Stimulated activated CD4-positive, alpha-beta T cell treated with anti-CD3 and anti-CD28 coated beads, Interleukin-4, amount 100 ng/mL, for 48 hours (primary cell): ENCODE measurements at places on chromosomes 11 and 22.

- DNase-seq = no peak
These were observed 8.4 kb upstream of the MGAT3 start for GRCh38 chr22:39448205-39449054.

DNA sequence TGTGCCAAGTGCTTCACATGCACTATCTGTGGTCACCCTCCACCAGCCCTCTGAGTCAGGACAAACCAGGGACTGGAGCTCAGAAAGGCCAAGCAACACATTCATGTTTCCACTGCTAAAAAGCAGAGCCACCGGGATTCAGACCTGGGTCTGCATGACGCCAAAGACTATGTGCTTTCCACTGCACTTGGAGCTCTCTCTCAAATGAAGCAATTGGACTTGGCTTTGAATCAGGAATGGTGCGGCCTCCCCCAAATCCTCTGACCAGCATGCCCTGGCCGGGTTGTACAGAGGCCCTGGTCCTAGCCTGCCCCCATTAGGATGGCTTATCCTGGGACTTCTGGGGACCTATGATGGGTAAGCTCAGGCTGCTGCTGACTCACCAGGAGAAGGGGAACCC, 80.7 kb downstream of the PKNOX2 start:
- no peak for DNase-seq

DNA sequence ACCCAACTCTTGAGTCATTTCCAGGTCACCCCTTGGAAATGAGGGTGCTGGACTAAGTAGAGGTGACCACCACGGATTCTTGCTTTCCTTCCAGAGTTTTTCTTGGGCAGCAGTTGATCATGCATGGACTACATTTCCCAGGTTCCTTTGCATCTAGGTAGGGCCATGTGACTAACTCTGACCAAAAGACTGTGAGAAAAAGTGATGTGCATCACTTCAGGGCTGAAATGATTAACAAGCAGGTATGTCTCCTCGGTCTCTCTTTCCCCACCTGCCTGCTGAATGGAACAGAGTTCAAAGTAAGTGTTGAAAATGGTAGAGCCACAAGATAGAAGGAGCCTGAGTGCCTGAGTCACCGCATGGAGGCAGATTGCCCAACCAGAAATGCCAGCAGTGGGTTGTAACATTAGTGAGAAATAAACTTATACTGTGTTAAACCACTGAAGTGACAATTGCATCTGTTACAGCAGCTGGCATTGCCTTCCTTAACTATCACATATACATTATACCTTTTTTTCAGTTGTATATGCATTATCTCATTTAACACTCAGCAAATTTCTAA, 113.5 kb downstream of the MN1 start:
- no peak for DNase-seq

DNA sequence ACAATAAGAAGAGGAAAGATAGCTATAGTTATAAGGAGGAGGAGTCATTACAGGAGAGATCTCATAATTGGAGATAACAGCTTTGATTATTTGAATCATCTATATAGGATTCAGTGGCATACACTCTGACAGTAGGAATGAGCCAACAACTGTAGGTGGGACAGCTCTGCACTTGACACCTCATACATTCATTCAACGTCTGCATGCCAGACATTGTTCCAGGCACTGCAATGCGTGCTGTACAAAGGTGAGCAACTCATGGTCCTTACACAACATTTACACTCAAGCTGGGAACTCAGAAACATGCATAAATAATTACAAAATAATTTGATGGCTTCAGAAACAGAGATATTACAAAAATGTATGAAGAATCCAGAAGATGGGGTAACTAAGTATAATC, 154.3 kb downstream of the MSANTD4 start:
- DNase-seq = no peak

DNA sequence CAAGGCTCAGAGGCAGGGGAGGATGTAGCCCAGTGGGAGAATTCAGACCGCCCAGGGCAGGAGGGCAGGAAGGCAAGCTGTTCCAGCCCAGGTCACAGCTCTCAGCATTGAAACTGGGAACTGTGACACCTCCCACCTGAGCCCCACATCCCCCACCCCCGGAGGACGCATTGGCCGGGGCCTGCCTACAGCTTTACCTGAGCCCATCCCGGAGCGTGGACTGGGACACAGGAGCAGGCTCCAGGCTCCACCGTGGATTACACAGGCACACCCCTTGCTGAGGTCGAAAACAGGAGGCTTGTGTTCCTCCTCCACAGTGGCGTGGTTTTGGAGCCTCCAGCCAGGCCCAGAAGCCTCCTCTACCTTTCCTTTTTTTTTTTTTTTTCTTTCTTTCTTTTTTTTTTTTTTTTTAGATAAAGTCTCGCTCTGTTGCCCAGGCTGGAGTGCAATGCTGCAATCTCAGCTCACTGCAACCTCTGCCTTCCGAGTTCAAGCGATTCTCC, 9.1 kb upstream of the PGA3 start:
- DNase-seq = no peak

DNA sequence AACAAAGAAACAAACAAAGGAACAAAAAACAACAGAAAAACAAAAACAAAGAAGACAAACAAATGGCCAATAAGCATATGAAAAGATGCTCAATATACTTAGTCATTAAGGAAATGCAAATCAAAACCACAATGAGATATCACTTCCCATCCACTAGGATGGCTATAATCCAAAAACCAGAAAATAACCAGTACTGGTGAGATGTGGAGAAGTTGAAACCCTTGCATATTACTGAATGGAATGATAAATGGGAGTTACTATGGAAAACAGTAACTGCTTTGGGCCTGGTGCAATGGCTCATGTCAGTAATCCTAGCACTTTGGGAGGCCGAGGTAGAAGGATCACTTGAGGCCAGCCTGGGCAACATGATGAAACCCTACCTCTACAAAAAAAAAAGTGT, 44.9 kb upstream of the RBFOX2 start:
- no peak for DNase-seq

- DNase-seq = no peak
These were observed 6.0 kb upstream of the OR5B21 start for GRCh38 chr11:58513747-58514367.

DNA sequence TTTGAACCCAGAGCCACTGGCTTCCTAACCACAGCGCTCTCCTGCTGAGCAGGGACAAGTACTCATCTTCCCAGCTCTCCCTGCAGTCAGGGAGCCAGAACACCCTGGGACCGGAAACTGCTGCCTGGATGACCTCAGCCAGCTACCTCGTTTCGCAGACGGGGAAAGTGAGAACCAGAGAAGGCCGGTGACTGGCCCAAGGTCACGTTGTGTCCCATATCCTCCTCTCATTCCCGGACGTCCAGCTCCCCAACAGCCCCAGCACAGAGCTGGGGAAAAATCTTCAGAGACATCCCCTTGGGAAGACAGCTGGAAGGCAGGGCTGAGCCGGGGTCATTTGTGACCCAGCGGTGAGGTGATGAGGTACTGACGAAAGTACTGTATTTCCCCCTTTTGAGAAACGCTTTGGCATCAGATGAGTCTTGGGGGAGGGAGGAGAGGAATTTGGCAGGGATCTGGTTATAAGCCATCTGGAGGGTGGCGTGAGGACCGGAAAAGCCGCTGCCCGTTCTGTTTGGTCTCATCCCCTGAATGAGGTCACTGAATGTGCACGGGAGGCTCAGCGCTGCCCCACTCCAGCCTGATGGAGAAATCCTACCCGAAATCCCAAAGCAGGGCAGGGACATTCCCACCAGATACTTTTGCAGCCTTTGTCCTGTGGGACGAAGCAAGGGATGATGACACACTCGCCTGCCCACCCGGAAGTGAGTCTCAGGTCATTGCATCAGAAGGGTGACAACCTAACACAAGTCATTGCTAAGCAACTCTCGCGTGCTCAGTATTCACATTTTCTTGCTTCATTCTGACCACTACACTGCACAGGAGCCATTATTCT, 41.1 kb downstream of the LIF start:
- DNase-seq = no peak

DNA sequence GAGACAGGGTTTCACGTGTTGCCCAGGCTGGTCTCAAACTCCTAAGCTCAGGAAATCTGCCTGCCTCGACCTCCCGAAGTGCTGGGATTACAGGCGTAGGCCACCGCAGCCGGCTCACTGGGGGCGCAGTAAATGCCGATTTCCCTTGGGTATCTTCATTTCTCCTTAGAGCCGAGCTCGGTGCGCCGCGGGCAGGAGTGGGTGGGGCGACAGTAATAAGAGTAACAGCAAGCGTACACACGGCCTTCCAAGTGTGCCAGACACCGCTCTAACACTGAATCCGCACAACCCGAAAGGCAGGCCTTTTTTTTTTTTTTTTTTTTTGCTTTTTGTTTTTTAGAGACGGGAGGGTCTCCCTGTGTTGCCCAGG, 500 bp upstream of the ADSL start:
- peak; percentile 55 for DNase-seq

DNA sequence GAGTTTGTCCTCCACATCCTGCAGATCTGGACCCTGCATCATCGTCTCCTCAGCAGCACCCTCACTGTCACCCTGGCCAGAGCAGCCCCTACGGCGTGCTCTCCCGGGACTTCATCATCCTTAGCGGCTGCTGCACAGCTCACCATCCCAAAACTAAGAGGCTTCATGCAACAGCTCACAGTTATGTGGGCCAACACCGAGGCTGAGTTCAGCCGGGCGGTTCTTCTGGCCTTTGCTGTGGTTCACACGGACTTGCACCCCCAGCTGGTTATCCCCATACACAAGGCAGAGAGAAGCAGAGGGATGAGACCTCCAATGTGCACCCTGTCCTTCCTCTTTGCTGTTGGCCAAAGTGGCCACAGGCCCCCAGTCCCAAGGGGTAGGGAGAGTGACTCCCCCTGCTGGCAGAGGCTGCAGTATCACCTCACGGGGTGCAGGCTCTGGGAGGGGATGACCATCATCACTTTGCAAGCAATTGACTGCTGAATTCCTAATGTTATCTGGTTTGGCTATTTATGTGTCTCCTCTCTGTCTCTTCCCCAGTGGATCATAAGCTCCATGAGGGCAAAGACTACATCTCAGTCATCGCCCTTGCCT, 276.8 kb downstream of the BRD1 start:
- DNase-seq = no peak
